ENCODE measurements at places on chromosomes 7 and 10.

DNA sequence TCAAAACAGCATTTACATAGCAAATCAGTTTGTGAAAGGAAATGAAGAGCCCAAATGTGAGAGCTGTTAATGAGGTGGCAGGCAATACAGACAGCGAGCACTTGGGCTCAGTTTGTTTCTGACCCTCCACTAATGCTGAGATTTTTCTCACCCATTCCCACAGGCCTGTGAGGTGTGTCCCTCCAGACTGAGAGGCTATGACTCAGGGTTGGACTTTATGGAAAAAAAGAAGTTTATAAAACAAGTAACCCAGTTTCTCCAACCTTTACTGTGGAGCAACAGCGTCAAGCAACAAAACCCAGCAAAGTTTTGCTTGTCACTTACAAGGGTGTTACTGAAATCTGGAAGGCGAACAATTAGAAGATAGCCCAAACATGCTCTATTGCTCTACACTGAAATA is 4.9 kb upstream of the FEZF1 start:
- no peak for DNase-seq

GRCh38 chr7:22316914-22317313 is 40.0 kb downstream of the RAPGEF5 start:
- no peak for DNase-seq

DNA sequence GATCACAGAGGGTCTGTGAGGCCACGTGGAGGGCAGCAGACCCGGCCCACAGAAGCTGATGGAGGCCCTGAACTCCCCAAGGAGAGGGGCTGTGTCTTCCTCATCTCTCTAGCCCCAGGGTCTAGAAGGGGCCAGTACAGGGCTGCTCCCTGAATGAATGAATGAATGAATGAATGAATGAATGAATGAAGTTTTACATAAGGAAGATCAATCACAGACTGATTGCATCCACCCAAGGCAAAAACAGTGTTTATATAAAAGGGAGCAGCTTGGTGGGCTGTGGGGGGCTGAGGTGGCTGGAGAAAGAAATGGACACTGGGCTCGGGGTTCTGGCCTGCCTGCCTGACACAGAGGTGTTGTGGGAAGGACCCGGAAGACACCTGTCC is 4.9 kb upstream of the NSUN5 start:
- DNase-seq: no peak

DNA sequence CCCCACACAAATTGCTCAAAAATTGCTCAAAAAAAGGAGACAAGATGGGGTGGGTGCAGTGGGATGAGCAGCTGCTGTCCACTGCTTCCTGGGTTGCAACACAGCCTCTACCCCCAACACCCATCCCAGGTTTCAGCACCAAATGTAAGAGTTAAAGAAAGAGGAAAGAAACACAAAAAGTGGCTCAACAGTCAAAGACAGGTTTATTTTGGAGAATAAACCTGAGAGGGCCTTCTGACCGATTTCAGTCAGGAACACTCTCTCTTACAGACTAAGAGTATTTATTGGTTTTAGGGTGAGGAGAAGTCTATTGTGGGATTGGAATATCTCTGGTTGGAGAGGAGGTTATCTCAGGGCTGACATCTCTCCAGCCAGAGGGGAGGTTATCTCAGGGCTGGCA is 28.4 kb downstream of the OR13A1 start:
- no peak for DNase-seq

DNA sequence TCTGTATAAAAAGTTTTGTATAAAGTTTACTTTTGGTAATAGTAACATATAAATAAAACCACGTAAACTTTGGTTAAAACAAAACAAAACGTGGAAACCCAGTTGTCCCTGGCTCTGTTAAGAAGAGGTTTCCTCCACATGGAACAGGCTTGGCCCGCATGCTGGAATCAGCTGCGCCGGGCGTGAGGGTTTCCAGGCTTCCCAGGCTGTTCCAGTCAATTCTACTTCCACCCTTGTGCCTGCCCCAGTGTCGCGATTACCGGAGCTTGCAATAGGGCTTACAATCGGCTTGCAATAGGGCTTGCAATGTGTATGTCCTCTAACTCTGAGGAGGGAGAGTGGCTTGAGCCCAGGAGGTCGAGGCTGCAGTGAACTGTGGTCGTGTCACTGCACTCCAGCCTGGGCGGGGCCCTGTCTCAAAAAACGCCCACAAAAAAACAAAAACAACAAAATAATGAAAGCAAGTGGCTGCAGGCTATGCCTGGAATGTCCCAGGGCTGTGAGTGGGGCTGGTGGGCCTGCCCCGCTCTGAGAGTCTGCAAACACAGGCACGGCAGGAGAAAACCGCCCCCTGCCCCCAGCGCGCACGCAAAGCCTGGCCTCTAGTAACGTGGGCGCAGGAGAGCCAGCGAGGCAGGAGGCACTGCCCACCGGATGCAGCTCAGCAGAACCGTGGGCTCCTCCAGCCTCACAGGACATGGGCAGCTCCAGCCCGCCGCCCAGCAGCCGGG is 16.3 kb downstream of the CYP2W1 start:
- DNase-seq: no peak

GRCh38 chr7:1290026-1290678 is 57.5 kb downstream of the UNCX start:
- peak; percentile 23 for DNase-seq

- no peak for DNase-seq
Observed at GRCh38 chr10:13729586-13730305, 143.0 kb downstream of the PRPF18 start.

GRCh38 chr10:12419262-12419847 is 70.0 kb downstream of the CAMK1D start:
- DNase-seq: peak; percentile 8

- no peak for DNase-seq
Observed at GRCh38 chr10:70729763-70730357, 55.3 kb downstream of the TBATA start.

- no peak for DNase-seq
Observed at GRCh38 chr10:70589762-70590654, 12.5 kb downstream of the PRF1 start.

DNA sequence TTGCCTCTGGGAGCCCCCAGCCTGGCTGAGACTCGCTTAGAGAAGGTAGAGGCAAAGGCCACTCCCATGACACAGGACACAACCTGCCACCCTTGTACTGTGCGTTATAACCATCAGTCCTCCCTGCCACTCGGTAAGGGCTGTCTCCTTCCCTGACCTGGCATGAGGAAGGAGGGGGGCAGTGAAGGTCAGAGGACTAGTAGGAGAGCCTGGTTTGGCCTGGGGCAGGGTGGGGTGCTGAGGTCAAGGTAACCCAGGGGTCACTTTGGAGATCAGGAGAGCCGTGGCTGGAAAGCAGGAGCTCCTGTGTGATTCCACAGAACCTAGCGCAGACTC is 6.9 kb upstream of the TNRC18 start:
- DNase-seq: no peak

GRCh38 chr10:117221156-117221711 is 19.7 kb upstream of the SLC18A2 start:
- DNase-seq: no peak

GRCh38 chr7:4268040-4268965 is 413.8 kb upstream of the FOXK1 start:
- DNase-seq: no peak

- DNase-seq: no peak
Observed at GRCh38 chr7:134022286-134022911, 104.7 kb upstream of the LRGUK start.

DNA sequence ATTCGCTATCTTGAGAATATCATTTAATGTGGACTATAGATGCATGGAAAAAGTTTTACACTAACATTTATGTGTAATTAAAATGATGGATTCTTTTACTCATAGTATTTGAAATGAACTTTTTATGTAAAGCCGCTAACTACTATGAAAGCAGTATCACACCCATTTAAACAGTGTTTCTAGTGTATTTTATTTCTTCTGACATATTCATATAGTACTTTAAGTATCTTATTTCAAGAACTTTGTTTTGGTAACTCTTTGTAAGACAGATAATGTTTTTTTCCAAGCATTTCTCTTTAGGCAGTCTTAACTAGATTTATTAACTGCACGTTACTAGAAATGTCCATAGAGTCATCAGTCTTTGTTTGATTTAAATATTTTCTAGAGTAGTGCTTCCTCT is 12.5 kb upstream of the ARMC3 start:
- no peak for DNase-seq

GRCh38 chr7:5367661-5368060 is 56.0 kb downstream of the TNRC18 start:
- no peak for DNase-seq

DNA sequence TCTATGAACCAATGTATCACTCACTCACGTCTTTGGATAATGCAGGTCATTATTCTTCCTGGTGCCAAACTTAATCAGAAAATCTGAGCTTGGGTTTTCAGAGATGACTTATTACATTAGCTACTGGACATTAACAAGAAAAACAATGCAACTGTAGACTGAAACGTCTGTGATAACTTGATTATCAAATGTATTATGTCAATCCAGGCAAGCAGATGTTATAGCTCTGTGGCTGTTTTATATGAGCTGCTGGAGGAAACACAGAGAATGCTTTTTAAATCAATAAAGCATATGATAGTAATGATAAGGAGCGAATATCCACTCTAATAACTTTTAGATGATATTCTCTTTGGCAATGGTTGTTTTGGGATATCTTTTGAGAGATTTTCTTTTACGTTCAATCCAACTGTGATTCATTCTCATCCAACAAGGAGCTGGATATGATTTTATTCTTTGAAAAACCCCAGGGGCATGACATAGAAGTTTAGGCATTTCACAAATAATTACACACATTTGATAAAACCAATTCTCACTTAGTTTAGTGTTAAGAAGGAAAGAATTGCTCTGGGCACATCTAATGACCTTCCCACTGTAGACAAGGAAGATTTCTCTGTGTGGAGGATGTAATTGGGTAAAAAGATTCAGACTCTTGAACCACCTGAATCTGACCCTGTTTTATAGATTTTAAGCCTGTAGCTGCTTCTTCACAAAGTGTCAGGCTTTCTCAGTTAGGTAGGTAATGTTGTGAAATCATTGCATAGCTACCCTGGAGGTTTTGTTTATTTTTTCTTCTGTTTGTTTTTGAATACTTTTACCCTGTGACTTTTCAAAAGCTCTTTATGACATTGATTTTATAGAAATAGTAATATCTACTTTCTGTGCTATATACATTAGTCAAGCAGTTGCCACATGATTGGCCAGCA is 1124.7 kb downstream of the DNAJB9 start:
- no peak for DNase-seq

- no peak for DNase-seq
Observed at GRCh38 chr7:129189661-129190310, 1.4 kb downstream of the SMO start.

DNA sequence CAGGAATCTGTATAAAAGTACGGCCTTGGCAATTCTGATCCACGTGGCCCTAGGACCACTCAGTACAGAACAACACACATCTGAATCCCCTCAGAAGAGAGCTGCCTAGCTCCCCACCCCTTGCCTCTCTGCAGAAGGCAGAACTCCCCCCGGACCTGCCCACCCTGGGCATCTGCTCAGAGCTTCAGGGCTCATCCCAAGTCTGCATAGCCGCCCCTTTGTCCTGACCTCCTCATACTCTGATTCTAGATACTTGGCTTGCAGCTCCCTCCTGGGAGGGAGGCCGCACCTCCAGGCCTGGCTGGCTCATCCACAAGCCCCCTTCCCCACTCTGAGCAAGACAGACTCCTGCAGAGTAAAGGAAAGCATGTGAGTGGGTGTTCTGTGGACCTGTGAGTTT is 49.6 kb downstream of the GRID1 start:
- no peak for DNase-seq

DNA sequence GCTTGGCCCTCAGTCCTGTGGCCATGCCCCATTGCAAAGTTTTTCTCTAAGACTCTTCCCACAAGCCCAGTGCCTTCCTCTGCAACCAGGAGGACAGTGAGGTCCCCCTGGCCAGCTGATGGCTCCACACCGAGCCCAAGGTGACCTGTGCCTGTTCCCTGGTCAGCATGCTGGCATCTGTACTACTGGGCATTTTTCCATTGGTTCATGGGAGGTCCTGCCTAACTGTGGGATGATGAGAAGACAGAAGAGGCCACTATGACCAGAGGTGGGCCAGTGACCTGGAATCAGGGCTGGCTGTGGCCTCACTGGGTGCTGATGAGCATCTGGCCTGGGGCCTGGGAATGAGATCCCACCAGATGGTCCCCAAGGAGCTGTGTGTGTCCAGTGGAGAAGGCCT is 20.2 kb downstream of the CALML3 start:
- DNase-seq: no peak

DNA sequence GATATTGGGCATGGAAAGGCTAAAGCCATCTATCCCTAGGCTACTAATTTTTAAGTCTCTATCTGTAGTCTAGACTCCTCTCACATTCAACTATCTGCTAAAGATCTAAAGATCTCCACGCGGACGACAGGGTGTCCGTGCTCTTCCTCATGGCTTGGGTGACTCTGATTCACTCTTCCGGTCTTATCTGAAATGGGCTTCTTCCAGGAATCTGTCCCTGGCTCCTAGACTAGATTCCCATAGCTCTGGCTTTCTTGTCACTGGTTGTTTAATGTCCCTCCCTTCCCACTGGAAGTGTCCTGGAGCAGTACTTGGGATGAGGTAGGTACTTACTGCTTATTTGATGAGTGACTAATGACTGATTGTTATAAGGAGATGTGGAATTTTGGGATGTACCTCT is 62.0 kb upstream of the PODXL start:
- no peak for DNase-seq

GRCh38 chr7:101126651-101127459 is at the start of gene SERPINE1:
Gene SERPINE1, plus strand, starts transcription at chr7:101127104. Its CDS starts 1,290 bp downstream, at chr7:101128394.
- peak; percentile 31 for DNase-seq

- DNase-seq: no peak
Observed at GRCh38 chr10:48758411-48758810, 73.7 kb downstream of the WDFY4 start.

DNA sequence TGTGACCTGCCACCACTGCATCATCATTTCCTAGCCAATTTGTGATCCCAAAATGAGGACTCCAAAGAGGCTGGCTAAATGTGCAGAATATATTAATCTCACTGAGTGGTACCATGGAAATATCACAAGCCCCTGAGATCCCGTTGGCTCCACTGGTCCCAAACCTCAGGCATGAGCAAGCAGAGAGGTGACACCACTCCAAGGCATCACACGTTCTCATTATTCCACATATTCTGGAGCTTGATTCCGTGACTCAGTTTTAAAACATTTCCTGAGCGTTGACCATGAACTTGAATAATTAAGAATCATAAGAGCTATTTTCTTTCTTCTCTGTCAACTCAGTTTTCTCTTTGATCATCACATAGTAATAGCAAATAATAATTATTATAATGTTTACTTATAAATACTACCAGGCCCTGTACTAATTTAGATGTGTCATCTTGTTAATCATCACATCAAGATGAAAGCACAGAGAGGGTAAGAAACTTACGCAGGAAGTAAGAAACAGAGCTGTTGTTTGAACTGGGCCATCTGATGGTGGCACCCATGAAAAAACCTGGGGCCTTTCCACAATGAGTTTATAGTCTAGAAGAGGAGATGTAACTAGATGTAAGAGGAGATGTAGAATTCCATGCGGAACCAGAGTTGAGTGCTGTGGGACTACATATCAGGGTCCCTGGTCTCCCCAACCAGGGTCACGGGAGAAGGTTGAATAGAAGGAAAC is 3.5 kb downstream of the APBB1IP start:
- DNase-seq: no peak

DNA sequence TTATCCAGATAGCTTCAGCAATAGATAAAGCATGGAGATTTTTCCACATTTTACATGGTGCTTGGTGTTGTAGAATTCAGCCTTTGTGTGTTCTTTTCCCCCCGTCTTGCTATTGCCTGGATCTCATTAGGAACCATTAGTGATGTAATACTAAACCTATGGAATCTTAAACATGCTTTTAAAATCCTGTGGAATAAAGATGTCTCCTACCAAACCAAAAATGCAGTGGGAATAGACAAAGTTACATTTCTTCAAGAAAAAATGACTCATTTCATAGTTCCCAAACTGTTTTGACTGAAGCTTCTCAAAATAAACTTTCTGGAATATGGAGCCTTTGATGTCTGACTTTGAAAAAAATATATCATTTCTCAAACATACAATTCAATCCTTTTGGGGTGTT is 44.0 kb downstream of the CALD1 start:
- DNase-seq: no peak
